ENCODE measurements at places on chromosomes 12 and 14.

GRCh38 chr12:7131502-7131866, 1.3 kb downstream of the CLSTN3 start:
- H3K4me3 ChIP-seq: peak overlapping the region; percentile 70
- peaks cover 17% of the 10 kb centered on the region for H3K4me1 ChIP-seq
- no peak for DNase-seq
- no peaks in the 10 kb centered on the region for H3K27me3 ChIP-seq
- H3K36me3 ChIP-seq: no peaks in the 10 kb centered on the region
- peak overlapping the region; percentile 85 for H3K27ac ChIP-seq

GRCh38 chr14:104136472-104137296, 1.7 kb upstream of the KIF26A start:
- no peak for DNase-seq
- no peak overlapping the region for H3K4me3 ChIP-seq
- no peaks in the 10 kb centered on the region for H3K27me3 ChIP-seq
- no peaks in the 10 kb centered on the region for H3K36me3 ChIP-seq
- peaks cover 4% of the 10 kb centered on the region for H3K4me1 ChIP-seq

- H3K4me3 ChIP-seq: peak overlapping the region; percentile 44
- peak overlapping the region; percentile 28 for H3K27ac ChIP-seq
- no peak for DNase-seq
- H3K4me1 ChIP-seq: peaks cover 100% of the 10 kb centered on the region
- H3K27me3 ChIP-seq: no peaks in the 10 kb centered on the region
Observed at GRCh38 chr14:99252443-99252939, 19.5 kb downstream of the BCL11B start.

DNA sequence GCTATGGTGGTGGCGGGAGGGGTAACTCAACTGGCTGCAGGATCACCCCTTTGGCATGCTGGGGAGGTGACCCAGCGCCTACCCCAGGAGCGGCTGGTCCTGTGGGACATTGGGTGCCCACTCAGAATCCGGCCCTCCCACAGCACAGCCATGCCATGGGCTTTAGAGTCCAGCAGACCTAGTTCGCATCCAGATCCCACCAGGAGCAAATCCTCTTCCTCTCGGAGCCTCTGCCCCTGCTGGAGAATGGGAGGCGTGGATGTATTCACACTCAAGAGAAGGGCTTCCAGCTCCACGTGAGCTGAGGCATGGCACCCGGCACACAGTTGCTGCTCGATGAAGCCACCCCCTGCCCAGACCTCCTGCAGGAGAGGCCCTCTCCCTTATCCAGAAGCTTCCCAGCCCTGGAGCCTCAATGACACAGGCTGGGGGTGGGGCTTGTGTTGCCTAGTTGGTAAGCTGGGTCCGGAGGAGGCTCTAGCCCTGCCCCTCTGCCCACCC, 17.7 kb downstream of the FAM222A start:
- no peaks in the 10 kb centered on the region for H3K4me1 ChIP-seq
- H3K27ac ChIP-seq: no peak overlapping the region
- no peak for DNase-seq
- H3K36me3 ChIP-seq: no peaks in the 10 kb centered on the region

DNA sequence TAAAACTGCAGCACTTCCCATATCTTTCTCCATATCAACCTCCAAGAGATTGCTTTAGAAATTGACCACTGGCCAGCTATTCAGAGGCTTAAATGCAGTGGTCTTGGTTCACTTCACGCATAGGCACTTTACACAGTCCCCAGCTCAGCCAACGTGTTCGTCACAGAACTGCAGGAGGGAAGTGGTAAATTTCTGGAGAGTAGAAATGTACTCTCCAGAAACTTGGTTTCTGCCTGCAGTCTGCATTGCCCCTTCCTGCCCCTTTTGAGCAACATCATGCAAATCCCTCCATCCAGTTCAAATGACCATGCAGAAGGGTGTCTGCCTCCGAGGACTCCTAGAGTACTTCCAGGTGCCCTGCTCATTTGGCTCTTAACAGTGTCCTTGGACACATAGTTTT, 42.7 kb upstream of the NEDD1 start:
- no peaks in the 10 kb centered on the region for H3K4me1 ChIP-seq
- H3K4me3 ChIP-seq: no peak overlapping the region
- no peaks in the 10 kb centered on the region for H3K36me3 ChIP-seq
- no peak overlapping the region for H3K27ac ChIP-seq
- no peaks in the 10 kb centered on the region for H3K27me3 ChIP-seq
- no peak for DNase-seq

GRCh38 chr14:90642244-90642717, 173.9 kb downstream of the TTC7B start:
- H3K27ac ChIP-seq: no peak overlapping the region
- H3K36me3 ChIP-seq: no peaks in the 10 kb centered on the region
- H3K27me3 ChIP-seq: no peaks in the 10 kb centered on the region
- no peak for DNase-seq
- H3K4me1 ChIP-seq: no peaks in the 10 kb centered on the region

- no peak overlapping the region for H3K4me3 ChIP-seq
- H3K4me1 ChIP-seq: peaks cover 31% of the 10 kb centered on the region
- no peak overlapping the region for H3K27ac ChIP-seq
- H3K36me3 ChIP-seq: no peaks in the 10 kb centered on the region
Observed at GRCh38 chr14:65303190-65303898, 109.2 kb upstream of the FUT8 start.

DNA sequence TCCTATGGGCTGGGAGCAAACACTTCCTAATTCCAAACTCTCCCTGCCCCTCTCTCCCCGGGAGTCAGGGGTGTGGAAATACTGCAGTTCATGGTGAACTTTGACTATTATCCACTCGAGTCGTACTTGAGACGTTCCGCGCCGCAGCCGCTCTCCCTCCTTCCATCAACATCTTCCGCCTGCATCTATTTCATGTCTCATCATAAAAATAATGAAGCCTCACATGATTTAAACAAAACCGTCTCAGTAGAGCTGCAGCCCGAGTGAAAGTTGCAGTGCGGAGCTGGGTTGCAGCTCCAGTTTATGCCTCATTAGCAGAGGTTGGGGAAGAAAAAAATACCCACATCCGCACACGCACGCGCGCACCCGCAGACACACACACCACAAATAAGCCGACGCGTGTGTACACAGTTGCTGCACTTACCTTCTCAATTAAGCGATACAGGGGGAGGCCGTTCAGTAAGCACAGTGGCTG, 283 bp downstream of the LMO3 start:
- DNase-seq: no peak
- H3K27me3 ChIP-seq: no peaks in the 10 kb centered on the region
- no peak overlapping the region for H3K27ac ChIP-seq

DNA sequence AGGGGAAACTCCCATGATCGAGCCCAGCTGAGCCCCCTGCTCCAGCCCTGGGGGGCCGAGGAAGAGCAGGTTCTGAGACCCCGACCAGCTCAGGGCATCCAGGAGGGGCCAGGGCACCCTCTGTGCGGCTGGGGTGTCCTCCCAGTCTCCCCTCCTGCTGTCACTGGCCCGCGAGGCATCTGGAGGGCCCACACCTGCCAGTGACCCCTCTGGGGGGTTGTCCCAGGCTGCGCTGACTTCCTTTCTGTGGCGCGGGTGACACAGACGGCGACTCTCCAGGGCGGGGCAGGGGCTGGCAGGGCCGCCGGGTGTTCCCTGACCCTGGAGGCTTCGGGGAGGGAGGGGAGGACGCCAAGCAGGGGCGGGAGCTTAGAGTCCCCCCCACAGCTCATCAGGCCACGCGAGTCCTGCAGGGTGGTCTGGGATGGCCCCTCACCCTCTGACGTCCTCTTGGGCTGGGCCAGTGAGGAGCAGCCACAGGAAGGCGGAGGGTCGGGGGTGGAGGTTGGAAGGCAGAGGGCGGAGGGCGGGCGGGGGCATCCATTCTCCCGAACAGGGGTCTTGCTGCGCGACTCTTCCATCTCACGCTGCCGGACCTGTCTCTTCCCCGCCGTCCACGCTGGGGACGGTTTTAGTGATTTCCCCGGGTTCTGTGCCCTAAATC, 38.6 kb upstream of the FBRSL1 start:
- no peak overlapping the region for H3K27ac ChIP-seq
- H3K36me3 ChIP-seq: no peaks in the 10 kb centered on the region
- H3K27me3 ChIP-seq: no peaks in the 10 kb centered on the region
- no peak for DNase-seq
- H3K4me1 ChIP-seq: peaks cover 7% of the 10 kb centered on the region
- no peak overlapping the region for H3K4me3 ChIP-seq

DNA sequence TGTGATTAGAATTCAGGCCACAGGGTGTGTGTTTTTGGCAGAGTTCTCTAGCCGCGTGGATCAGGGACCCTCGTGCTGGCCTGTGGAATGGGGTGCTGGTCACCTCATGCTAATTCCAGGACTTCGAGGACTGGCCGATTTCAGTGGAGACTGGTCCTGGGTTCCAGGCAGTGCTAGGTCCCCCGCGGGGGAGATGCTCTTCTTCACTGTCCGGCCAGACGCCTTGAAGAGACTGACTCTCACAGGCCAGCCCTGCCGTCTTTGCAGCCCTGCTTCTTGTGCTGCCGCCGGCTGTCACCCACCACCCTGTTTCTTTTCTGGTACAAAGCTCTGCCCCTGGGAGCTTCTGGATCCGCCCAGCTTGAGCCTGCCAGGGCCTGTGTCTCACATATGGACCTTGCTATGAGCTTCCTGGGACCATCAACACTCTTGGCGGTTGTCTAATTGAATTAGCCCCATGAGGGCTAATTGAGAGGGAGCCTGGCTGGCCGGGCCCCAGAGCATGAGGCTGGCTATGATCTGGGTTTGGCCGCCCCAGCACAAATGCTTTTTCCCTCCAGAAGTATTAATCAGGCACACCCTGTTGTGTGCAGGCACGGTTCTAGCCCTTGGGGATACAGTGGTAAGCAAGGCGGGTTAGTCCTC, 8.2 kb downstream of the MLXIP start:
- H3K27ac ChIP-seq: no peak overlapping the region
- H3K4me1 ChIP-seq: peaks cover 90% of the 10 kb centered on the region

- no peak for DNase-seq
- no peaks in the 10 kb centered on the region for H3K4me1 ChIP-seq
- no peak overlapping the region for H3K27ac ChIP-seq
Observed at GRCh38 chr14:79407572-79407971, 803.7 kb downstream of the DIO2 start.

- DNase-seq: no peak
- no peak overlapping the region for H3K27ac ChIP-seq
- no peaks in the 10 kb centered on the region for H3K4me1 ChIP-seq
- H3K36me3 ChIP-seq: no peaks in the 10 kb centered on the region
- H3K27me3 ChIP-seq: no peaks in the 10 kb centered on the region
Observed at GRCh38 chr14:86038387-86039042, 508.6 kb downstream of the FLRT2 start.

DNA sequence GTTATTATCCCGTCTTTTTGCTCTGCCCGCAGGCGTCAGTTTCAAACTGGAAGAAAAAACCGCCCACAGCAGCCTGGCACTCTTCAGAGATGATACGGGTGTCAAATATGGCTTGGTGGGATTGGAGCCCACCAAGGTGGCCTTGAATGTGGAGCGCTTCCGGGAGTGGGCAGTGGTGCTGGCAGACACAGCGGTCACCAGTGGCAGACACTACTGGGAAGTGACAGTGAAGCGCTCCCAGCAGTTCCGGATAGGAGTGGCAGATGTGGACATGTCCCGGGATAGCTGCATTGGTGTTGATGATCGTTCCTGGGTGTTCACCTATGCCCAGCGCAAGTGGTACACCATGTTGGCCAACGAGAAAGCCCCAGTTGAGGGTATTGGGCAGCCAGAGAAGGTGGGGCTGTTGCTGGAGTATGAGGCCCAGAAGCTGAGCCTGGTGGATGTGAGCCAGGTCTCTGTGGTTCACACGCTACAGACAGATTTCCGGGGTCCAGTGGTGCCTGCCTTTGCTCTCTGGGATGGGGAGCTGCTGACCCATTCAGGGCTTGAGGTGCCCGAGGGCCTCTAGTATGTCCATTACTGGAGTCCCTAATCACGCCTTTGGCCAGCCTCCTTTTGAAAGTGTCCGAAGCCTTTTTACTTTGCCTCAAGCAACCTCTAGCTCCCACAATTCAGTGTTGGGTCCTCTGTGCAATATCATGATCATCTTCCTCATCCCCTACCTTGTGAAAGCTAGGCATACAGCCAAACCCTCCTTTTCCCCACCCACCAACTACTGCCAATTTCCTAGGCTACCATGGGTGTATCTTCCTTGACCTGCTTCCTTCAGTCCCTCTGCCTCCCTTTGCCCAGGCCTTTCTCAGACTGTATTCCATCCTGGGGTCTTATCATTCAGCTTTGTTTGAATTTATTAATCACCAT, 891 bp downstream of the SPRYD4 start:
- H3K36me3 ChIP-seq: no peaks in the 10 kb centered on the region
- H3K4me1 ChIP-seq: peaks cover 12% of the 10 kb centered on the region
- H3K27ac ChIP-seq: peak overlapping the region; percentile 94
- H3K27me3 ChIP-seq: no peaks in the 10 kb centered on the region
- DNase-seq: no peak

GRCh38 chr14:35776823-35777222, 32.3 kb downstream of the RALGAPA1 start:
- H3K4me1 ChIP-seq: no peaks in the 10 kb centered on the region
- no peaks in the 10 kb centered on the region for H3K36me3 ChIP-seq
- no peak for DNase-seq
- no peak overlapping the region for H3K4me3 ChIP-seq

GRCh38 chr12:112878488-112878887, 28.3 kb upstream of the OAS1 start:
- peaks cover 9% of the 10 kb centered on the region for H3K27me3 ChIP-seq
- no peak for DNase-seq
- H3K27ac ChIP-seq: no peak overlapping the region
- no peak overlapping the region for H3K4me3 ChIP-seq

DNA sequence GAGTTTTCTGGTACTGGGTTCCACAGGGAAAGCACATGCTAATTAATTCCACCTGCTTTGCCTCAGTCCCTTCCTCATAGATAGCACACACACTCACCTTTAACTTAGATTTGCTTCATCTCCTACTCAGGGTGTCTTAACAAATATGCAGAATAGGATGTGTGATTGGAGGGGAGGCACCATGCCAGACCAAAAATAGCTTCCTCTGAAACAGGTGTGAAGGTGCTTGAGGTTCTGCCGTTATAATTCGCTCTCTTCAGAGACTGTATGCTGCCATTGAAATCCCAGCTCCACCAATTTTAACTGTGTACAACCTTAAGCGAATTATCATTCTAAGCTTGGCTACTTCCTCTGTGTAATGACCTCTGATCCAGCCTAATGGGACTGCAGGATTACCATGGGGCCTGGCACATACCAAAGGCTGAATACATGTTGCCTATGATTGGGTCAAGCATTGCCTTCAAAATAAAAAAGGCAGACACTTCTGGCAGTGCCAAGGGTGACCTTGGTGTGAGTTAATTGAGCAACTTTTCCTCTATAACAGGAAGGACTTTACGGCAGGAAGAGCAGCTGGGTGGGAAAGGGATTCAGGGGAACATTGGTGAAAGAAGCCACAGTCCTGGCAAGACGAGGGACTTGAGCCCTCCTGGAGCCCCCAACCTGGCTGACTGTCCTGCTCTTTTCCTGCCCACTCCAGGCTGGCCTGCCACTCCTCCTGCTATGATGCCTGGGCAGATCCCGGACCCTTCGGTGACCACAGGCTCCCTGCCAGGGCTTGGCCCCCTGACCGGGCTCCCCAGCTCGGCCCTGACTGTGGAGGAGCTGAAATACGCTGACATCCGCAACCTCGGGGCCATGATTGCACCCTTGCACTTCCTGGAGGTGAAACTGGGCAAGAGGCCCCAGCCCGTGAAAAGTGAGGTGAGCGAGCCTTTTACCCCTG, 9.7 kb downstream of the JDP2 start:
- H3K27me3 ChIP-seq: no peaks in the 10 kb centered on the region
- no peak overlapping the region for H3K4me3 ChIP-seq
- no peak overlapping the region for H3K27ac ChIP-seq
- no peaks in the 10 kb centered on the region for H3K4me1 ChIP-seq
- H3K36me3 ChIP-seq: no peaks in the 10 kb centered on the region
